Inflammatory macrophage treated with lipopolysaccharide for 4 hours (primary cell): ENCODE measurements at places on chromosomes 5 and 9.

DNA sequence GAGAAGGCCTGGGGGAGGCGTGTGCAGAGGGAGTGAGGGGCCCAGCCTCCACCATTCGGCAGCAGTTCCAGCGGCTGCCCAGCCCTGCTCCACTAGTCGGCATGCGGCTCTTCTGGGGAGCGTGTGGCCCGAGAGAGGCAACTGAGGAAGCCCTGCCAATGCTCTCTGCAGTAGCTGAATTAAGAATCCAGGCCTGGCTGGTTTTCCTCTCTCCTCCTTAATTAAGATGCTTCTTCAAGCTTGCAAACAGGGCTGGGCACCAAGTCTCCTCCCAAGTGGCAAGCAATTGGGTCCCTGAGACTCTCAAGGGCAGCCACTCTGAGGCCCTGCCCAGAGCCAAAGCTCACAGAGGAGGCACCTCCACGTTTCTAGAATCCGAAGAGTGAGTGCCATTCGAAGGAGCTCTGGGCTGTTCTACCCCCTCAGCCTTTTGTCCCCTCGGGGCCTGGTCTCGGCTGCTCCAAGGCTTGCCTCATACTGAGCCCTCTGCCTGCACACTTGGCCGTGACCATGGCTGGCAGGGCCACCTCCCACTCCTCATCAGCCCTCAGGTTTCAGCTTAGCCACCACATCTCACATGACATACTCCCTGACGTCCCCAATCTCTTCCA is 75.4 kb upstream of the LRRTM2 start:
- DNase-seq = no peak

- no peak for DNase-seq
Observed at GRCh38 chr5:157801-158200, 33.5 kb upstream of the LRRC14B start.

GRCh38 chr5:10209004-10209403 is 40.7 kb downstream of the ATPSCKMT start:
- no peak for DNase-seq

- no peak for DNase-seq
Observed at GRCh38 chr5:16970826-16971225, 34.7 kb upstream of the MYO10 start.

- DNase-seq = no peak
Observed at GRCh38 chr9:110538647-110539041, 40.9 kb downstream of the SVEP1 start.

DNA sequence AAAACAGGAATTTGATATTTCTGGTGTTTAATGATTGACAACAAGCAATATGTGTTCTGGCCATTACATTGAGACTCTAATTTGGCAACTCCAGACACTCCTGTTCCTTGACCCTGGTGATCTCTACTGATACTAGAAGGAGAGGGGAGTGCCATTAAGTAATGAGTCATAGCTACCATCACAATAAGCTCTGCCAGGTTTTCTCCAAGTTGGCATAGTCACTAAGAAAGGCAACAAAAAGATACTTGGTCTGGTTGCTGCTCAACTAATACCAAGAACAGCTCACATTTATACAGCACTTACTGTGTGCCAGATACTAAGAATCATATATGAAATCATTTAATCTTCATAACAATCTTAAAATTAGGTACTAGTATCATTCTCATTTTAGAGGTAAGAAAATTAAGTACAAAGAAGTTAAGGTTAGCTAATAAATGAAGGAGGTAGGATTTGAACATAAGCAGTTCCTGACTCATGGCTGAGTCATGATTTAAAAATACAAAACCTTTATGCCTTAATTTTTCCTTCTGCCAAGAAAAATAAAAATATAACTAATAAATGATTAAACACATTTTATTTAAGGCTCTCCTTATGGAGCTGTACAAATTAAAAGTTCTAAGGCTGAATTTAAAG is 19.9 kb upstream of the PRXL2C start:
- DNase-seq = no peak

DNA sequence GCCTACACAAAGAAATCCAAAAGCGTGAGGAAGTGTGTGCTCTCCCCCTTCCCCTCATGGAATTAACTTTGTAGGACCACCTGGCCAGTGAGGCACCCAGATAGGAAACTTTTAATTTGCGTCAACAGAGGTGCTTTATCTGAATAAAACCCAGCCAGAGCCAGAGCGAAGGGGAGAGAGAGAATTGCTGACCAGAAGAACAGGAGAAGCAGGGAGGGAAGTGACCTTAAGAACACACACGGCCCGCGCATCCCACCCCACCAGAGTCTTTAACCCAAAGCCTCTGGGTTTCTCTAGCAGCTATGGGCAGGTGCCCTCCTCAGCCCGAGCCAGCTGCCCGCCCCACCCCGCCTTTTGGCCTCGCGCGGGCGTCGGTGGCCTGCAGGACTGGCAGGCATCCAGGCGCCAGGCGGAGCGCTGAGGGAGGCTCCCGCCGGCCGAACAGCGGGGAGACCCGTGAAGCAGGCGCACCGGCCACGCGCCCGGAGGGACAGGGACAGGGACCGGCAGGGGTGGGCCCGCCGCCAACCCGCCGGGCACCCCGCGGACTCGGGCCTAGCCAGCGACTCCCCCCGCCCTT is 580 bp downstream of the ERAP1 start:
- DNase-seq = peak; percentile 49

DNA sequence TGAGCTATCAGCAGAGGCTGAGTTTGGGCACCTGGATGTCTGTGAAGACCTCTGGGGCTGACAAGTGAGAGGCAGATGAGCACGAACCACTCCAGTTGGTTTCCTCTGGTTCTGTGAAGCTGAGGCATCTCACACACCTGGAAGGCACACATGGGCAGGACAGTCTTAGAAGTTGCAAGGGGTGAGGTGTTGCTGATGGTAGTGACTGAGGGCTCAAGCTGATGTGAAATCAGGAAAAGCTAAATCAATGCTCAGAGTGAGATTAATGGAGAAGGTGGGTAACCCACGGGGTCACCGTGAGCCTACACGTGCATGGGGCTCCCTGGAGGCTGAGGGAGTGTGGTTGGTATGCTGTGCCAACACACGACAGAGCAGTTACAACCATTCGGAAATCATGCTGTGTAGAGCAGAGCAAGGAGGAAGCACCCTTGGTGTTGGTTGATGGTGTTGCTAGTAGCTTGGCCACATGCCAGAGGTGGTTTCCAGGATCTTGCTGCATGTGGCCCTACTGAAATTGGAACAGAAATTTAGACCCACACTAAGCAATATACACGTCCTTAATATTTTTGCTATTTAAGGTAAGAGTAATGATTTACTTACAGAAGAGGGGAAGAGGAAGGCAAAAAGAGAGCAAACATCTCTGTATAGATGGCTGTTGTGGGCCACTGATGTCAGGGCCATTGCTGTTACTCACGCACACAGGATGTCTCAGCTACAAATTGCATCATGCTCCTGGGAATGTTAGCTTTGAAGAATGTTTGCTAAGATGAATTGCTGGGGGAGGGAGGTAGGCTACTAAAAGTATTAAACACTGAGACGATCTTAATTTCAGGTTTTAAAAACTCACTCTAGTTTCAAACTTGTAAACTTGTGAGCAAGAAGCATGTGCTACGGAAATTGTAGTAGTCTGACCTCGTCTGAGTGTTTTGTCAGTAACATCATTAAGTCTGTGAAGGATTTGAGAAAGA is 170.5 kb downstream of the ARHGEF28 start:
- DNase-seq = peak; percentile 82

GRCh38 chr9:6873857-6874256 is 116.1 kb downstream of the KDM4C start:
- DNase-seq = no peak

DNA sequence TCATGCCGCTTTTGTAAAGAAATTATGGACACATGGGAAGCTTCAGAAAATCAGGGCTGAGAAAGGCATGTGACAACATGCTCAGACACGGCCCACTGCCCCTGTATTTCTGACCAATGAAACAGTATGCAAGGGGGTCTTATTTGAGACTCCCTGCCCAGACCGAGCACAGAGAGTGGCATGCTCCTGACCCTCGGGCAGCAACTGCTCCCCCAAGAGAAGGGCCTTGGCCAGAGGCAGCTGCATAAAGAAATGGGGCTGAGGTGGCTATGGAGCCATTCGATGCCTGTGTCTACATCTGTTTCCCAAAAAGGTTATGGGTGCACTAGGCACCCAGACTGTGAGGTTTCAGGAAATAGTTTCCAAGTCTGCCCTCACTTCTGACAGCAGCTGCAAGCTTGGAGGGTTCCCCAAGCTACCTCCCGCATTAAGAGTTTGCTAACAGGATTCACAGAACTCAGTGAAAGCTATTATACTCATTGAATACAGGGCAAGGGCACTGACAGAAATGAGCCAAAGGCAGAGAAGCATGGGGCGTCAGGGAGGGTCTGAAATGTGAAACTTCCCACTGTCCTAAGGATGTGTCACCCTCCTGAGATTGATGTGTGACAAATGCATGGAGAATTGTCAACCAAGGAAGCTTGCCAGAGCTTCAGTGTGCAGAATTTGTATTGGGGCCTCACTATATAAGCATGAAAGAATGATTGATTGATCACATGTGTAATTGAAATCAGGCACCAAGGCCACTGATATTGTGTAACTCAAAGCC is 94.3 kb downstream of the DAP start:
- DNase-seq = no peak

DNA sequence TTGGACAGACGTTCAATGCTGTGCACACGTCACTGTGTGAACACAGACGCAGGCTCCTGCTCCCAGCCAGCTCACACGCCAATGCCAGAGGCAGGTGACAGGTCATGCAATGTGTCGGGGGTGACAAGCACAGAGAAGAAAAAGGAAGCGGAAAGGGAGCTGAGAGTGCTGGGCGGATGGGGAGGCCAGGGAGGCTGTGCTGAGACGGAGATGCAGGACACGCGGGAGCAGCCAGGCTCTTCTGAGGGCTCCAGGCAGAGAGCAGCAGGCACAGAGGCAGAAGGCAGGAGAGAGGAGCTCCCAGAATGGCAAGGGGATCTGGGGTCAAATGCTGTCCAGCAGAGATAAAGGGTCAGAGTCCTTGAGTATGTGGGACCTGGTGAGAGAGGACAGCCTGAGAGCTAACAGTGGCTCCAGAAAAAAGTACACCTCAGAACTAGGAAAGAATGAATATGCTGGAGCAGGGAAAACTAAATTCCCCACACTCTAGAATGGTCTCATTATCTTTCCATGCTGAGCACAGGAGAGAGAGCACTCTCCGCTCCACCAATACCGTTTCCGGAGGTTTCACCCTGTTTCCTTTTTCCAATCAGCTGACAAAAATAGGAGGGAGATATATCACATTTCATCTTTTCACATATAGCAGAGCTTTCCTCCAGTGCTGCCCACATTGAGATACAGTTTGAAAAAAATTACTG is 32.8 kb upstream of the NSMF start:
- no peak for DNase-seq

GRCh38 chr5:107254214-107254901 is 416.4 kb downstream of the EFNA5 start:
- DNase-seq = no peak

DNA sequence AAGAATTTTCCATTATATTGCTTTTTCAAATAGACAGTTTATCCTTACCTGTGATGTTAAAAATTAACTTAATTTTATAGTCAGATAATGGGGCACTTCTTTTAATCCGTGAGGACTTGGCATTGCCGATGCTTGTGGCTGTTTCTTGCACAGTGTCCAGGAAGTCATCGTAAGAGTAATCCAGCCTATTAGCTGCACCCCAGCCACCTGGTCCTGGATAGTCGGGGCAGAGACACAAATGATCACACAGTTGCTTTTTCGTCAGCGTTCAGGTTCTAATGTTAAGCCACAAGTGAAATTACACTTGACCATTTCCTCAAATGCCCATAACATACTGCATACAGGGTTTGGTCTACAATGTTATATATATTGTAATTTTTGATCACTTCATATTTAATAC is 107.4 kb downstream of the SVEP1 start:
- DNase-seq = no peak

DNA sequence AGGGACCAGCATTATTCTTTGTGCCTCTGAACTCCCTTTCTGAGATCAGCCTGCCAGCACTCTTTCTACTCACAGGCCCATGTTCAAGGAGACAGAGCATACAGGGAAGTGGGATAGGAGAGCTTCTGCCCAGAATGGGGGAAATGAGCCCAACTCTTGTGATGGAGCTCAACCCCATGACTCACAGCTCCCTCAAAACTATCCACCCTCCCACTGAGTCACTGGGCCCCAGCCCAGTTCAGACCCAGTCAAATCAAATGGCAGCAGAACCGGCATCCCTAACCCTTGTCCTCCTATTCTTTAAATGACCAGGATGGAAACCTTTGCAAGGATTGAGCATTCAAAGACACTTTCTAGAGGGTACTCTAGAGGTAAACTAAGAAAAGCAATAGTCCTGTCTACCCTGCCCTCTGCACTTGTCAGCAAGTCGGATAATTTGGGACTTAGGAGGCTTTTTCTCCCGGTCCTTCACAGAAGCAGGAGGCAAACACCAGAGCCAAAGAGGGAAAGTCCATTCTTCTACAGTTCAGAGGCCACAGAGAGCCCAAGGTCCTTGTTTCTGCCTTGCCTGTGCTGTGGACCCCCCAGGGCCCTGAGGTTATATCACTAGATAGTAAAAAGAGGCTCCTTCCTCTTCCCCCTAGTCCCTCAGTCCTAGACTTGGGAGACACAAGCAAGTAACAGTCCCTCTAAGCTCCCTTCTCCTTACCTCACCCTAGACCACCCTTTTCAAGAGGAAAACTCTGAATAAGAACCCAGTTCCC is 3.2 kb downstream of the ATOSB start:
- peak; percentile 91 for DNase-seq

DNA sequence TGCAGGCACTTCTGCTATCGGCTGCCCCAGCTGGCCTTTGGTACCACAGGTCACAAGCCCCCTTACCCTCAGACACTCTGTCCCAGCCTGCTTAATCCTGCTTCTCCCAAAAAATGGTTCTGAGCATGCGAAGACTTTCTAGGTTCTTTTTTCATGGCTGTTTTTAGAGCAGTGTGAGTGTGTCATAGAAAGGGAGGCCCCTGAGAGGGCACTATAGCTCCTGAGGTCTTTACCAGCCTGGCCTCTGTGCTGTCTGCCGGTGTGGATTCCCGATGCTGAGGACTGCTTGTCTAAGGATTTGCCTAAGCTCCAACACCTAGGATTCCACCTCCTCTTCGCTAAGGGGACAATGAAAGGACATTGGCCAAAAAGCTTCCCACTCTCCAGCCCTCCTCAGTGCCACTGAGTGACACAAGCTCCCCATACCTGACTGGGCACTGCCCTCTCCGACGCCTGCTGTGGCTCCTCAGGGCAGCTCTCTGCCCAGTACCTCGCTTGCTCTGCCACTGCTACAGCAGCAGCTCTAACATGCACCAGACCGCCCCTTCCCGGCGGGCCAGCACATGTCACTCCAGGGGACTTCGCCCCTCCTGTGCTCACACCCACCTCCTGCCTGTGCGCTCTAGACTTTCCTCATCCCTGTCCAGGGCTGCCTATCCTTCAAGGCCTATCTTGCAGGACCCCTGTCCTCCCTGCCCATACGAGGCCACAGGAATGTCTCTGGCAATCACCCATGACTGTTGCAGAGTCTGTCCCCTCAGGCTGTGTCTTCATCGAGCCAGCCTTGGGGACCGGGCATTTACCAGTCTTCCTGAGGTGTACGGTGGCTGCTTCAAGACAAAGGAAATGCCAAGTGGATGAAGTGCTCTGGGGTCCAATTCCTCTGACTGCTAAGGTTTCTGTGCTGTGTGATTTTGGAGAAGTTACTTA is 21.0 kb downstream of the MACROH2A1 start:
- no peak for DNase-seq

GRCh38 chr9:107487521-107488374 is 1.8 kb downstream of the KLF4 start:
- peak; percentile 57 for DNase-seq
